ENCODE measurements at places on chromosomes 11 and 22. TPM values are rescaled to one million over a fixed set of nuclear protein-coding genes. Genes with fewer than 3 reads are reported as not detected.

DNA sequence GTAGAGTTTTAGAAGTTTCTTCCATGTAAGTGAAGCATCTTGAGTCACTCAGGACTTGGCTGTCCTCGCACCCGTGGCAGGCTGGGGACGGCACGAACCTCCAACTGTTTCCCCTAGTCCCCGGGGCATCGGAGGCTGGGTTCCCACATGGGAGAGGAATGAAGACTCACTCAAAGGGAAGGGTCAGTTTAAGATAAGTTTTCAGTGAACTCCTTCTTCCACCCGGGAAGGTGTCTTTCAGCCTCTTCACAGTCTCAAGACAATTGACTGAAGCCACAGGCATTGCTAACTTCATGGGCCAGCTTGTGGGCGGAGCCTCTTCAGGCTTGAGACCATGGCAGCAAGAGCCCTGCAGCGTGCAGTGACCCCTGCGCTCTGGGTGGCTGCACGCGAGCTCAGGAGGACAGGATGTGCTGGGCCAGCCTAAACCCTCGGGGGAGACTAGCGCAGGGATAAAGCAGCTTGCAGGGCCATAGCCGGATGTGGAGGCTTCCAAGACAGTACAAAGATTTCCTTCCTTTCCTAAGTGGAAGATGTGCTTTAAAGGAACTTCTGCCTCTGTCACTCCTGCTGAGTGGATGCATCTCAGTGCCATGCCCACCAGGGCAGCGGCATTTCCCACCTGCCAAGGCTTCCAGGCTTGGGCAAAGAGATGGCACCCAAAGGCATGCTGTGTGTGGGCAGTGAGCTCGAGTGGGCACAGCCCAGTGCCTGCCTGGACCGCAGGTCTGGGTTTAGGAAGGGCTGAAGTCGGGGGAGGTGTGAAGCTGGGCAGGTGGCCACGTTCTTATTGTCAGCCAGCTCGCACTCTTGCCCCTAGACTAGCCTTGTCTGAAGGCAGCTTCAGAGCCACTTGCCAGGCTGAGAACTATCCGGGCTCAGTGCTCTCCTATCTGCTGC lies 32.9 kb downstream of the PPIL2 start:
- DNase-seq: peak; percentile 91

The OR52E1 gene
- total RNA-seq: not detected

The OR52K1 gene
- total RNA-seq: not detected

The OR2D2 gene
- not detected for total RNA-seq

The DAGLA gene
- total RNA-seq: 5.1 TPM

The BLID gene
- total RNA-seq: 1.0 TPM

The KBTBD3 gene
- 3.0 TPM for total RNA-seq

DNA sequence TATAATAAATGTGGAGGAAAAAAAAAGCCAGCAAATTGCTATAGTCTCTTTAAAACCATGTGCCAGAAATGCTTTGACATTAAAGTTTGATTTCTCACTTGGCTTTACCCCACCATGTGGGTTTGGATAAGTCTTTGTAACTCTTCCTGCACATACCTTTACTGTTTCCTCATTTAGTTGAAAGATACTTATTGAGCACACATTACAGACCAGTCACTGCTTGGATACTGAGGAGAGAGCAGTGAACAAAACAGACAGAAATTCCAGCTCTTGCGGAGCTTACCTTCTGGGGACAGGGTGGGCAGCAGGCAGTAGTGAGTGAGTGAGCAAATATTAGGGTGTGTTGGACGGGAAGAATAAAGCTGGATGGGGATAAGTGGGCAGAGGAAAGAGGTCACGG lies 13.7 kb downstream of the PACS1 start:
- DNase-seq: peak; percentile 21

- no peak for DNase-seq
Measured at GRCh38 chr11:45755281-45755859, 49.6 kb upstream of the SLC35C1 start.

The MS4A4E gene
- total RNA-seq: 0.30 TPM

All from osteocyte (in vitro differentiated cells).